ENCODE measurements at places on chromosomes 7 and 10.

DNA sequence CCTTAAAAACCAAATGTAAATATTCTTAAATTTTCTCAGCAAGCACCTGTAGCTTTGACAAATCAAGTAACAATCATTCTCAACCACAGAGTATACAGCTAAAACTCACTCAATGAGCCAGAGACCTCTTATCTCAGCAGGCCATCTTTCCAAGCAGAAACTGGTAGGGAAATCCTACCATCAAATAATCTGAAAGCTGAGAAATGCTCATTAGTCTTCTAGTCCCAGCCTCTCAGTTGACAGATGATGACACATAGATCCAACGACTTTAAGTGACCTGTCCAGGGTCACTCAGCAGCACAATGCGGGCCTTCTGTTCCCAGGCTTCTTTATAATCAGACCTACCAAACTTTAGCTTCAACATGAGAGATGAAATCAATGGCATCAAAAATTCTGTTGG lies 184.6 kb downstream of the SGMS1 start:
- no peak for DNase-seq

DNA sequence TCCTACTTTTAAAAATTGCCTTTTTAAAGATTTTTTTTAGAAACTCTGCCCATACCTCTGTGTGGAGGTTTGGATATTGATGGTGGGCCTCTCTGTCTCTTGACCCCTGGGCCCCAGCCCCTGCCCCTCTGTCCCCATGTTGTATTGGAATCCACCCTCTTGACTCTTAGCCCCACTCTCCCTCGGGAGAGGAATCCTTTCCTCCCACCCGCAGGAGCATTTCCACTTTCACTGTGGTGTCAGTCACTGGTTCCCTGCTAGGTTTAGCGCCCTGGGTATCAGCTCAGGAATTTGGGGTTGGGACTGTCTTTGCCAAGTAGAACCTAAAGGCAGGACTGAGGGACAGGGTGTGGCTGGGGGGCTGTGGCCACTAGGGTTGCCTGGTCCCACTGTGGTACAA lies 10.1 kb downstream of the PFKFB3 start:
- DNase-seq = no peak

DNA sequence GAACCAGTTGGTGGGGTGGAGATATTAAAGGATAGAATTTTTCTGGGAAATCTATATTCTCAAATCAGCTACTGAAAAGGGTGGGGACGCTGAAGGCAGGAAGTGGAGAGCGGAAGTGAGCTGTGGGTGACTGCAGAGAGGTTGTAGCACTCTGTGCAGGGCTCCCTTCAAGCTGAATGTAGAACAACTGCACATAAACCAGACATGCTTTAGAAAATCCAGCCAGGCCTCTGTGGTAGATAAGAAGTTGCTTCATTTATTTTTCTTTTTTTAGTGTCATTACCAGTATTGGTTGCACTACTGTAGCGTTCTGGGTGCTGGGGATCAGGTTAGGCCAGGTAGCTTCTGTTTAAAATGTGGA lies 127.8 kb downstream of the CELF2 start:
- no peak for DNase-seq

DNA sequence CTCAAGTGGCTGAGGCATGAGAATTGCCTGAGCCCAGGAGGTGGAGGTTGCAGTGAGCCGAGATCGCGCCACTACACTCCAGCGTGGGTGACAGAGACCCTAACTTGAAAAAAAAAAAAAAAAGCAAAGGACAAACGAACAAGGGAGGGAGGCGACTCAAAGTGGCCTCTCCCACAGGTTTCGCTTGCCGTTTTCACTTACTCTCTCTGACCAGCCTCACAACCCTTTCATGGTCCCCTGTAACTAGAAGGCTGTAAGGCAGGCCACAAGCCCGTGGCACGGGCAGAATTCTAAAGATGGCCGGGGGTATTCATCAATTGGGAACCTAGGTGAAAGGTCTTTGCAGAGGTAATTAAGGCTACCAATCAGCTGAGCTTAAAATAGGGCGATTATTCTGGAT lies 25.5 kb downstream of the GNA12 start:
- DNase-seq = no peak

- no peak for DNase-seq
These were observed 6.8 kb upstream of the NCOA4 start for GRCh38 chr10:46037107-46037825.

DNA sequence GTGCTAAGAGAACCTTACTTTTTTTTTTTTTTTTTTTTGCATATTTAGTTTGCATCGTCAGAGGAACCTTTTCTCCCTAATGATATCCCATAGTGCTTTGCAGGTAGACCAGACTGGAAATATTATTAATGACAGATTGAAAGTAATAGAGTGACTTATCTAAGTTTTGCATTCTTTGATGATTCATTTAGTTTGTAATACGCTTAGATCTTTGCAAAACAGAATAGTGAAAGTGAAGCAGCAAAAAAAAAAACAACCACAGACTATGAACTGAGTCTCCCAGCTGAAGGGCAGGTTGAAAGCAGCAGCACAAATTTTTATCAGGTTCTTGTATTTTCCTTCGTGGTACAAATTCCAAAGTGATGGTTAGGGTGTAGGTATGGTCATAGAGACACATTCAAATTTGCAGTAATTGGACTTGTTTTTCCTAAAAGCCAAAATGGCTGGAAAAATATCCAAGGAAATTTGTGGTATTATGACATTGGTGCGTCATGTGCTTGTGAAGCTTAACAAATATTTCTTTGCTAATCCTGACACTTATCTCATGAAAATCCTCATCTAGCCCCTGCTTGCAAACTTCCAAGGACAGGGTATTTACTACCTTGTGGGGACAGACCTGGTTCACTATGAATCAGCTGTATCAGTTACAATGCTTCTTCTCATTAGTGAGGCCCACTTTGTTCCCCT lies 81.8 kb upstream of the CREB5 start:
- no peak for DNase-seq

GRCh38 chr7:42107484-42108240 lies 129.3 kb downstream of the GLI3 start:
- DNase-seq = no peak

DNA sequence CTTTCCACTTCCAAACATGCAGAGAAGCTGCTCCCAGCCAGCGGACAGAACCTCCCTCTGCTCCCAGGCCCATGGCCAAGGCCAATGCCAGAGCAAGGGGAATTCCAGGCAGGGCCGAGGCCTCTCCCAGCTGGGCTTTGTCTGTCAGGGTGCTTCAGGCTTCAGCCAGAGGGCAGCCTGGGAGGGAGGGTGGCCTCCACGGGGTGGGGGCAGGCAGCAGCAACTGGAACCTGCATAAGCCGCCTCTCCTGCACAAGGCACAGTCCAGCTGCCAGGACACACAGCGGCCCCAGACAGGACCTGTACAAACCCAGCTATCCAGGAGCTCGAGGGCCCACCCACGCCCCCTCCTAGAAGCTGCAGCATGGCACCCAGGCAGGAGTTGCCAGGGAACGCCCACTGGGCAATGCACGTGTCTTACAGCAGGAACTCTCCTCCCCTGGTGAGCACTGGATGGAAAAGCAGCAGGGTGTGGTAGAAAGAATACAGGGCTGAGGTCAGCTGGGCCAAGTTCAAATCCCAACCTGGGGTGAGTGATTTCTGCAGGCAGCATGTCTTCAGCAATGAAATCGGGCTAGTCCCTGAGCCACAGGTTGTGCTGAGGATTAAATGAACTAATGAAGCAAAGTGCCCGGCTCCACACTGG lies 7.6 kb downstream of the FAM53B start:
- DNase-seq = no peak

GRCh38 chr7:95925236-95925635 lies 152.9 kb downstream of the DYNC1I1 start:
- DNase-seq = no peak

- DNase-seq = no peak
These were observed 22.7 kb downstream of the BET1 start for GRCh38 chr7:93981480-93981874.

DNA sequence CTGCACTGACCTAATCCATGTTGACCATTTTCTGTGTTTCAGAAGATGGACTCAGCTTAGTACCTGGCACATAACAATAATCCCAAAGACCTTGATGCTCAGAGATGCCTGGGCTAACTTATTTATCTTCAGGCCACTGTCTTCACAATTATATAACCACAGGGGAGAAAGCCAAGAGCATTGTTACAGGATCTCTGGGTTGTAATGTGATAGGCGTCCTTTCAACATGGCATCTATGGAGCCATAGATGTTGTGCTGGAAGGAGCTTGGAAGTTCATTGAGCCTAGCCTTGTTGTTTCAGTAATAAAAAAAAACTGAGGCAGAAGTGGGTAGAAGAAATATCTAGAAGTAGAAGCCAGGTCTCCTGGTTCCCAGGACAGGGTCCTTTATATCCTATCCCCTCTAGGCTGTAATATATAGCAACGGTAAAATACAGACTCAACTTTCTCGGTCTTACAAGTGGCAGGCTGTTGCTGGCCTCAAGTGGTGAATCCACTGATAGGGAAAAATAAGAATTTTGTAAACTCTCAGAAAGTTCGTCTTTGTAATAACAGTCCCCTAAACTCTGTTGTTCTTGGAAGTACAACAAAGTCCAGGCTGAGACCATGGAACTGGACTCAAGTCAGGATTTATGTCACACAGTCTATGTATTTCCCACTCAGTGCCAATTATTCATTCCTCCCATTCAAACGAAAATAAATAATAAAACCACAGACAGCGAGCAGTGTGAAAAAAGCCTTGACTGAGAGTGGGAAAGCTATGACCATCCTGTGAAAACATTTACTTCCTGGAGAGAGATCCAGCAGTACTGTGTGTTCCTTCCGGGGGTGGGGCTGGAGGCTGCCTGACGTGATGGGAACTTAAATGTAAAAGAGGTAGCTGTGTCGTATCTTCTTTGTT lies 277.6 kb downstream of the REEP3 start:
- DNase-seq = no peak

All from stimulated activated CD8-positive, alpha-beta memory T cell treated with anti-CD3 and anti-CD28 coated beads, Interleukin-15, amount 100 ng/mL, for 4 hours (primary cell).